ENCODE measurements at places on chromosomes 2 and 18. TPM values are rescaled to one million over a fixed set of nuclear protein-coding genes. Genes with fewer than 3 reads are reported as not detected.

MARCHF4 gene
- total RNA-seq = not detected

DNA sequence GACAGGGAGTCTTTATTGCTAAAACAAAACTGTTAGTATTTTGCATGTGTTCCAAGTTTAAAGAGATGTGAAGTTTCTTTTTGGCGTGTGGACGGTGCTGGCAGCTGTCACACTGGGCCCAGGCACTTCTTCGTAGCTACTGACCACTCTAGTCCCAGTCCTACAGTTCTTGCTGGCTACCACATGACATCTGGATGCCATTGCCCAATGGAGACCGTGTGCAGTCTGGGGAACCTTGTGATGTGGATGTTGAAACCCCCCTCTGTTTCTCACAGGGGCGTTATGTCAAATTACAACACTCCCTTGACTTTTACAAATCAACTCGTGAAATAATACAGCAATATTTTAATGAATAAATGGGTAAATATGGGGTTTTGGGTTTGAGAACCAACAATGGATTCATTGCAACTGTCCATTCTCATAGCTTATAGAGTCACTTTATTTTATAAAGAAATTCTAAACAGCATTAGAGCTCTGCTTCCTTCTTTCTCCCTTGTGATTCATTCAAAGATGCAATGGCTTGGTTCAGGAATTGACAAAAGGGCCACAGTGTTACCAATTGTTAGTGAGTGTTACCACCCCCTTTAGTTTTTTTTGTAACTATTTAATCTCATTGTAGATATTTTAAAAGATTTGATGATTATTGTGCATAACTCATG is 1.2 kb downstream of the GPD2 start:
- peaks cover 32% of the 10 kb centered on the region for H3K4me1 ChIP-seq
- DNase-seq = no peak
- H3K36me3 ChIP-seq = peaks cover 21% of the 10 kb centered on the region
- peak overlapping the region; percentile 98 for H3K27ac ChIP-seq

FBXO48 gene
- 1.2 TPM for total RNA-seq

DNA sequence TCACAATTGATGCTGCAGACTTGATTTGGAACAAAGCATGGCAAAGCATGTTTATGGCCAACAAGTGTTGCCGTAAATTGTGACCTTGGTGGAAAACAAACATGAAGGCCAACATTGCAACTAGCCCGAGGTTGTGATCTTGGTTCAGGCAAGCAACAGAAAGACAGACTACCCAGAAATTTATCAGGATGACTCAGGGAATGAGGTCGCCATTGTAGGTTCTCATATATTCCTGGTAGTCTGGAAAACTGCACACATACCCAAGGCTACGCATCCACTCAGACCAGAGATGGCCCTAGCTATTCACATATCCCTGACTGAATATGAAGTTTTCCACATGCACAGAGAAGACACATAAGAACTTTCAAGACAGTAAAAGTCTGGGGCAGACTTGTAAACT is 30.1 kb downstream of the CYP1B1 start:
- H3K4me3 ChIP-seq = no peak overlapping the region
- no peak overlapping the region for H3K27ac ChIP-seq
- H3K27me3 ChIP-seq = peaks cover 22% of the 10 kb centered on the region
- H3K4me1 ChIP-seq = no peaks in the 10 kb centered on the region
- no peaks in the 10 kb centered on the region for H3K36me3 ChIP-seq

- H3K27me3 ChIP-seq = peaks cover 7% of the 10 kb centered on the region
- no peak for DNase-seq
- peaks cover 16% of the 10 kb centered on the region for H3K36me3 ChIP-seq
- H3K4me3 ChIP-seq = peak overlapping the region; percentile 96
These were observed 914 bp upstream of the IWS1 start for GRCh38 chr2:127527001-127527804.

GNLY gene
- 54.1 TPM for total RNA-seq

- H3K27ac ChIP-seq = no peak overlapping the region
- H3K36me3 ChIP-seq = no peaks in the 10 kb centered on the region
- H3K27me3 ChIP-seq = peaks cover 5% of the 10 kb centered on the region
- H3K4me3 ChIP-seq = no peak overlapping the region
- no peak for DNase-seq
These were observed 29.7 kb downstream of the PAX3 start for GRCh38 chr2:222269132-222269531.

CRYBA2 gene
- total RNA-seq = not detected

GPAT2 gene
- 20.4 TPM for total RNA-seq

KCNK3 gene
- total RNA-seq = not detected

GRCh38 chr2:45000341-45000901 is 8.8 kb downstream of the SIX2 start:
- H3K27ac ChIP-seq = no peak overlapping the region
- H3K4me3 ChIP-seq = no peak overlapping the region
- H3K4me1 ChIP-seq = peaks cover 4% of the 10 kb centered on the region
- no peaks in the 10 kb centered on the region for H3K36me3 ChIP-seq
- DNase-seq = no peak
- H3K27me3 ChIP-seq = peaks cover 80% of the 10 kb centered on the region

SYT4 gene
- total RNA-seq = not detected

DNA sequence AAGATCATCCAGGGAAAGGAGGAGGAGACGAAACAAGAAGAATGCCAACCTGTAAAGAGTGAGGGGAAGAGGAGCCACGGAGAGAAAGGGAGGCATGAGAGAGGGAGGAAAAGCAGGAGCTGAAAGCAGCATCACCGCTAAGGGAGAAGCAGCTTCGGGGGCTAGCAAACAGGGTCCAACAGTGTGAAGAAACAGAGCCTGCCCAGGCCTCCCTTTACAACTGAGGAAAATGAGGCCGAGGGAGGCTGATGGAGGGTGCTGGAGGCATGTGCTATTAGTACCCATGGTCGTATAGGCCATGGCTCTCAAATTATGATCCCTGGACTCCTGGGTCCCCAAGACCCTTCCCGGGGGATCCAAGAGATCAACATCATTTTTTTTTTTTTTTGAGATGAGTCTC is 50.4 kb upstream of the ASPRV1 start:
- H3K4me3 ChIP-seq = no peak overlapping the region
- H3K36me3 ChIP-seq = peaks cover 29% of the 10 kb centered on the region
- DNase-seq = no peak
- H3K4me1 ChIP-seq = peaks cover 18% of the 10 kb centered on the region
- no peaks in the 10 kb centered on the region for H3K27me3 ChIP-seq
- no peak overlapping the region for H3K27ac ChIP-seq

GRCh38 chr2:108575132-108575966 is 41.1 kb downstream of the LIMS1 start:
- peaks cover 23% of the 10 kb centered on the region for H3K4me1 ChIP-seq
- H3K27ac ChIP-seq = peak overlapping the region; percentile 67
- no peaks in the 10 kb centered on the region for H3K36me3 ChIP-seq
- no peak for DNase-seq
- H3K27me3 ChIP-seq = no peaks in the 10 kb centered on the region
- no peak overlapping the region for H3K4me3 ChIP-seq

GRCh38 chr2:219631406-219631891 is 4.0 kb downstream of the SLC4A3 start:
- no peak overlapping the region for H3K27ac ChIP-seq
- no peak for DNase-seq
- H3K4me1 ChIP-seq = no peaks in the 10 kb centered on the region
- H3K27me3 ChIP-seq = peaks cover 16% of the 10 kb centered on the region

DNA sequence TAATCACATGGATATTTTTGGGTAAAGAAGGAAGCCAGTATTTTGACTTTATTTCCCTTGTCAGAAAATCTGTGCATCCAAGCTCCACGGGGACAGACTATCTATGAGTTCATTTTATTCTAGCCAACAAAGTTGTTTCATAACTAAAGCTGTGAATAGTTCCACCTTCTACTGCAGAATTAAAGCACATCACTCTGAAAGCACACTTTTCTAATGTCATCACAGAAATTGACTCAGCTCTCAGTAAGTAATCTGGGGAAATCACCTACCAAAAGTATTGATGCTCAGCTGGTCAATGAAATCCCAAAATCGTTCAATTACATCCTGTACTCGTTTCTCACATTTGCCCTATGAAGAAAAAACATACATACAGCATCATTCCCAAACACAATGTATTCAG is 19.1 kb downstream of the IAH1 start:
- no peaks in the 10 kb centered on the region for H3K27me3 ChIP-seq
- H3K36me3 ChIP-seq = peaks cover 71% of the 10 kb centered on the region
- H3K27ac ChIP-seq = no peak overlapping the region
- no peak for DNase-seq
- no peak overlapping the region for H3K4me3 ChIP-seq

GKN1 gene
- not detected for total RNA-seq

GRCh38 chr2:86441882-86442641 is 891 bp downstream of the KDM3A start:
- peaks cover 46% of the 10 kb centered on the region for H3K4me1 ChIP-seq
- no peaks in the 10 kb centered on the region for H3K27me3 ChIP-seq
- H3K36me3 ChIP-seq = peaks cover 56% of the 10 kb centered on the region
- H3K4me3 ChIP-seq = peak overlapping the region; percentile 95

GRCh38 chr2:208491641-208492040 is 85.0 kb downstream of the PTH2R start:
- no peaks in the 10 kb centered on the region for H3K4me1 ChIP-seq
- DNase-seq = no peak
- no peaks in the 10 kb centered on the region for H3K27me3 ChIP-seq
- no peak overlapping the region for H3K27ac ChIP-seq
- no peak overlapping the region for H3K4me3 ChIP-seq
- no peaks in the 10 kb centered on the region for H3K36me3 ChIP-seq

DNA sequence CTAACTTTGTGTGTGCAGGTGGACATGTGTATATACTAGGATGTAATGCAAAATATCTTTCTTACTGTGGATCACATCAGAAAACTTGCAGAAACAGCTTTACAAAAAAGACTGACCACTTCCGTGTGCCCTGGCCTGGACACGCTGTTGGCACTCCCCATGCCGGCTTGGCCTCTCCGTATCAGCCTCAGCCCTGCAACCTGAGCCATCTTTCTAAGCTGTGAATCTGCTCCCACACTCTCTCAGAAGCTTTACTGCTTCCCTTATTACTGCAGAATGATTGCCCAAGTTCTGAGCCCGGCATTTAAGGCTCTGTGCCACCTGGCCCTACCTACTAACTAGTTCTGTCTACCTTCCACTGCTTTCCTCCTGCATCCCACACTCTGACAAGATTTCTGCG is 37.8 kb downstream of the MYO7B start:
- H3K4me3 ChIP-seq = no peak overlapping the region
- no peak overlapping the region for H3K27ac ChIP-seq
- H3K36me3 ChIP-seq = no peaks in the 10 kb centered on the region
- DNase-seq = no peak
- H3K4me1 ChIP-seq = peaks cover 6% of the 10 kb centered on the region

EMX1 gene
- 0.09 TPM for total RNA-seq

PMAIP1 gene
- 54.6 TPM for total RNA-seq

- DNase-seq = no peak
- no peak overlapping the region for H3K27ac ChIP-seq
- H3K27me3 ChIP-seq = no peaks in the 10 kb centered on the region
- no peaks in the 10 kb centered on the region for H3K36me3 ChIP-seq
- H3K4me1 ChIP-seq = peaks cover 13% of the 10 kb centered on the region
These were observed 204.9 kb upstream of the TWIST2 start for GRCh38 chr2:238642973-238643372.

DNA sequence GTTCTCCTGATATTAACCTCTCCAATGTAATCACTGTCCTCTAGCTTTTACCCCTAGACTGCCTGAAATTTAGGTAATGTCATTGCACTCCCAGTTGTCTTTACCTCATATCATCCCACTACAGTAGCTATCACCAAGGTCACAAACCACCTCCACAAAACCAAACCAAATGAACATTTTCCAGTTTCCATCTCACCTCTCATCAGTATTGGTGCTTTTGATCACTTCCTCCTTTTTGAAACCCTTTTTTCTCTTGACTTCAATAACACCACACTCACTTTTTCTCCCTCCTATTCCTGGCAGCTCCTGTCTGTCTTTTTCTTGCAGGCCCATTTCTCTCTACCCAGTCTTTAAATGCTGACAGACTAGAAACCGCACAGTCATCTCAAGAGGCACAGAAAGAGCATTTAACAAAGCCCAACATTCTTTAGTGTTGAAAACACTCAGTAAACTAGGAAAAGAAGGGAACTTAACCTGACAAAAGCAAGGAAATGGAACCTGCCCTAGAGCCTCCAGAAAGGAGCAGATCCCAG is 95.9 kb upstream of the SIX2 start:
- H3K27me3 ChIP-seq = peaks cover 5% of the 10 kb centered on the region
- no peak for DNase-seq
- no peak overlapping the region for H3K27ac ChIP-seq
- no peaks in the 10 kb centered on the region for H3K4me1 ChIP-seq

- no peaks in the 10 kb centered on the region for H3K4me1 ChIP-seq
- H3K4me3 ChIP-seq = no peak overlapping the region
- H3K27me3 ChIP-seq = peaks cover 4% of the 10 kb centered on the region
- DNase-seq = no peak
- no peaks in the 10 kb centered on the region for H3K36me3 ChIP-seq
- H3K27ac ChIP-seq = no peak overlapping the region
These were observed 144.7 kb downstream of the CAPN13 start for GRCh38 chr2:30662268-30663131.

DNA sequence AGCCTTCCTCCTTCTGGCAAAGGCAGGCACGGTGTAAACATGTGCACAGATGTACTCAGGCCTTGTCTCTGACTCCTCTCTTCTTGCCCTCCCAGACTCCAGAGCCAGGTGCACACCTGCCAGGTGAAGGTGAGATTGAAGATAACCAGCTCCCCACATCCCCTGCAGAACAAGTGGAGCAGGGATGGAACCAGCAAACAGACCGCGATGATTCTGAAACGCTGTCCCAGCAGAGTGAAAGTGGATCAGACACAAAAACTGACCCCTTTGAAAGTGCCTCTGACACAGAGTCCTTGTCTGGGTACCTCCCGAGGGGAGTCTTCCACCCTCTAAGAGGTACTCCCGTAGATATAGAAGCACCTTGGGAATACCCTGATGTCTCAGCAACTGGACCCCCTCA is 77.2 kb downstream of the ARHGEF4 start:
- no peaks in the 10 kb centered on the region for H3K4me1 ChIP-seq
- no peaks in the 10 kb centered on the region for H3K36me3 ChIP-seq
- DNase-seq = no peak
- no peak overlapping the region for H3K4me3 ChIP-seq
- no peak overlapping the region for H3K27ac ChIP-seq

TXNDC2 gene
- not detected for total RNA-seq

UGT1A8 gene
- not detected for total RNA-seq

SLC38A11 gene
- not detected for total RNA-seq

DNA sequence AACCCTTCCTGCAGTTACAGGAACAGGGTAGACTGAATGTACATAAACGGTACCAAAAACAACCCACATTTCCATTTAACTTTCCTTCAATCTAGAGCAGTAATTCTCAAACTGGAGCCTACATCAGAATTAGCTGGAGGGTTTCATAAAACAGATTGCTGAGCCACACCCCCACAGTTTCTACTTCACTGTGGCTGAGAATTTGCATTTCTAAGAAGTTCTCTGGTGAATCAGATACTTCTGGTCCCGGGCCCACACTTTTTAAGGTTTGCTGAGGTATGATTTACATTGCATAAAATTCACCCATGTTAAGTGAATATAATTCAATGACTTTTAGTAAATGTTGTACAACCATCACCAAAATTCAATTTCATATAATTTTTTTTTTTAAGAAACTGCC is 113.7 kb downstream of the SRBD1 start:
- H3K36me3 ChIP-seq = peaks cover 5% of the 10 kb centered on the region
- no peak overlapping the region for H3K4me3 ChIP-seq
- H3K4me1 ChIP-seq = peaks cover 23% of the 10 kb centered on the region
- peak overlapping the region; percentile 74 for H3K27ac ChIP-seq
- DNase-seq = peak; percentile 58

Measured in activated CD4-positive, alpha-beta T cell treated with anti-CD3 and anti-CD28 coated beads, Interleukin-2, amount 10 ng/mL, durations not matched to agents 24 days and 14 days (primary cell).